ENCODE measurements at places on chromosomes 4 and X.

DNA sequence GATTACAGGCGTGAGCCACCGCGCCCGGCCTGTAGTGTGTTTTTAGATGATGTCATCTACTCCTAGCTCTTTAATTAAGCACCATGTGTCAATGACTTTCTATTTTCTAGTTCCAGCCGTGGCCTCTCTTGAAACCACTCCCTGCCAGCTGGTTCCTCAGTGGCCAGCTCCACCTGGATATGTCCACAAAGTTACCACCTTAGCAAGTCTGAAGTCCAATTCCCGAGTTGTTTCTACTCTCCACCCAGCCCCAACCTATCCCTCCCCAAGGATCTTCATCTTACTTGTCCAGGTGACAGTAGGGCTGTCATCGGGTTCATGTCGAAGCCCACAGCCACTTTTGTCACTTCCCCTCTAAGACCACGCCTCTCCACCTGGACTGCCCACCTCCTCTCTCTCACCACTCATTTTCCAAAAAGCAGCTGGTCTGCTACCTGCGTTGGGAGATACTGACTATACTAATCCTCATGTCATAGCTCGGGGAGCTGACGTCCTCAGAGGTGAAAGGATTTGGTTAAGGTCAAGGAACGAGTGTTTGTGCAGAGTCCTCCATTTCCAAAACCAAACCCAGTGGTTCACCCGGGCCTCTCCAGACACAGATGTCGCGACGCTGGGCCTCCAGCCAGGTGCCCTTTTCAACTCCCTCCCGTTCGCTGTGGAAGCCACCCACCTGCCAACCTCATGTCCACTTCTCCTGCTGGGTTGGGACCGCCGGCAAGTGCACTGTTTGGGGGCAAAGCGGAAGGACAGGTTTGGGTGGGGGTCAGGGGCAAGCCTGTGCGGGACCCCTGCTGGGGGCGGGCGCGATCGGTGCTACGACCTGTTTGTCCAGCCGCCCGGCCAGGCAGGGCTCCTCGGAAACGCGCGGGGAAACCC is 704 bp downstream of the FAM3A start:
- peak; percentile 17 for DNase-seq

- no peak for DNase-seq
Observed at GRCh38 chrX:3263681-3264126, 82.7 kb downstream of the MXRA5 start.

GRCh38 chr4:85398276-85398675 is 76.7 kb upstream of the ARHGAP24 start:
- DNase-seq, result no peak

- no peak for DNase-seq
Observed at GRCh38 chrX:39167791-39168190, 366.5 kb downstream of the MID1IP1 start.

DNA sequence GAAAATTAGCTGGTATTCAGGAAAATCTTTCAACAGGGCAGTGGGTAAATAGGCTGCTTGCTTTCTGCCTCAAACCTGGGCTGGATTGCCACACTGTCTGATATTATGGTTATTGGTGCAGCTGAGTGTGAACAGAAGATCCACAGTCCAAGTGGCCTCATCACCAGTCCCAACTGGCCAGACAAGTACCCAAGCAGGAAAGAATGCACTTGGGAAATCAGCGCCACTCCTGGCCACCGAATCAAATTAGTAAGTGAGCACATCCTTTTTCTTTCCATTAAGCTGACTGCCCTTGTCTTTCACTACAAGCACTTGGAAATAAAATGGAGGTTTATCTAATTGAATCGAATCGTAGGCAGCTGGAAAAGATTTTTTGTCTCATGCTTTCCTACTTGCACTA is 204.7 kb downstream of the TLL1 start:
- DNase-seq, result peak; percentile 44

DNA sequence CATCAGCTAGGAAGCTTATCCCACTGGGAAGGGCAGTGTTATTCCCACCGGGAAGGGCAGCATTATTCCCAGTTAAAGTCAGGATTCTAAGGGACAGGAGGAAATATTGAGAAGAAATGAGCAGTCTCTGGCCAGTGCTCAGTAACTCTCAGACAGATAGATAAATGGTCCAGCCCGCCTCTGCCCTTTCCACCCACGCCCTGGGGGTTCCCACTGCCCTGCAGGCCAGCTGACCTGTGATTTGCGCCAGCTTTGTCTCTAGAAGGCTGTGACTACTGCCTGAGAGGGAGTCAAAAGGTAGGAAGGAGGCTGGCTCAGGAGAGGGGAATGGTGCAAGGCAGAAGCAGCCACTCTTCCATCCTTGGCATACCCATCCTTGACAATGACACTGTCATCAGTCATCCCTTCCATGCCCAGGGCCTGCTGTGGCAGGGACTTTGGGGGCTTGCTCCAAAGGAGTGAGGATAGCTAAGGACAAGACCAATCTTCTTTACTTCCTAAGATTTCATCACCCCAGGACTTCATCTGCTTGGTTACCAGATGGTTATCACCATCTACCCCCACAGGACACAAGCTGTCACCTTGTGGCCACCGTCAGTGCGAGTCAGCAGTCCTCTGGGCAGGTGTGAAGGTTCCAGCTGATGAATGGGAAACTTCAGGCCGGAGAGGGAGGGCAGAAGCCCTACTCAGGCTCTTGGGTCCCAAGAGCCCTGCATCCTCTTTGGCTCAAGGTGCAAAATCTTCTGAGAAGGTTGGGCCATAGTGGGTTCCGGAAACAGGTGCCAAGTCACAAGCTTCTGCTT is 49.5 kb downstream of the SEPSECS start:
- no peak for DNase-seq

DNA sequence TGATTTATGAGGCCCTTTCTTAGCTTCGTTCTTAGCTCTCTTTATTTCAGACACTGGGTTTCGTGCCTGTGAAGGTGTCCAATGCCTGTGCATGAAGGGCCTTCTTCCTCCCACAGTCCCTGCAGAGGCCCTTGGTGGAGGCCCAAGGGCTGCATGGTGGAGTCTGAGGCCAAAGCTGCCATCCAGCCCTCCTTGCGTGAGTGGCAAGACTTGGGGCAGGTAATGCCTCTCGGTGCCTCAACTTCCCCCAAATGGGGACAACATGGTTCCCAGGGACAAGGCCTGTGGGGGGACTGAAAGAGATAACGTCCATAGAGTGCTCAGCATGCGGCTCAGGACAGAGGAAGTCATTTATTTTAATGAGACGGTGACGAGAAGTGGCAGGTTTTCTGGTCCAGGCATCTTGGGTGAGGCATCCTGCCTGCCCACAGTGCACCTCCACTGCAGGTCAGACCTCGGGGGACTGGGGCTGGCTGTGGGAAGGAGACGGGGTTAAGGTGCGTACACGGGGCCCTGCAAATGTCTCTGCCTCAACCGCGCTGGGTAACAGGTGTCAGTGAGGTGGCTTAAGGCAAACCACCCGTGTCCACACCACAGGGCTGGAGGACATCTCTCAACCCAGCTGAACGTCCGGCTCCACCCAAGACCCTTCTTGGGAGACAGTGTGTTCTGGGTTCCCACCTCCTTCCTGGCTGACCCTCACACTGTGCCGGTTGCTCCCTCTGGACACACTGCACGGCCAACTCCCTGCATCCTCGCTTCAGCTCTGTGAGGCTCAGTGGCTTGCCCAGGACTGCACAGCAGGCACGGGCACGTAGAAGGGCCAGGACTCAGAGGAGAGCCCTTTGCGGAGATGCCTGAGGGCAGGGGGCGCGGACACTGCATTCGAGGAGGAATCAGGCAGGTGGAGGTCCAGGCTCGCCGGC is 50.5 kb downstream of the PSAPL1 start:
- DNase-seq, result no peak

- no peak for DNase-seq
Observed at GRCh38 chrX:118423558-118423957, 72.1 kb upstream of the DOCK11 start.

- DNase-seq, result no peak
Observed at GRCh38 chr4:56104188-56104587, 155.4 kb downstream of the CEP135 start.

DNA sequence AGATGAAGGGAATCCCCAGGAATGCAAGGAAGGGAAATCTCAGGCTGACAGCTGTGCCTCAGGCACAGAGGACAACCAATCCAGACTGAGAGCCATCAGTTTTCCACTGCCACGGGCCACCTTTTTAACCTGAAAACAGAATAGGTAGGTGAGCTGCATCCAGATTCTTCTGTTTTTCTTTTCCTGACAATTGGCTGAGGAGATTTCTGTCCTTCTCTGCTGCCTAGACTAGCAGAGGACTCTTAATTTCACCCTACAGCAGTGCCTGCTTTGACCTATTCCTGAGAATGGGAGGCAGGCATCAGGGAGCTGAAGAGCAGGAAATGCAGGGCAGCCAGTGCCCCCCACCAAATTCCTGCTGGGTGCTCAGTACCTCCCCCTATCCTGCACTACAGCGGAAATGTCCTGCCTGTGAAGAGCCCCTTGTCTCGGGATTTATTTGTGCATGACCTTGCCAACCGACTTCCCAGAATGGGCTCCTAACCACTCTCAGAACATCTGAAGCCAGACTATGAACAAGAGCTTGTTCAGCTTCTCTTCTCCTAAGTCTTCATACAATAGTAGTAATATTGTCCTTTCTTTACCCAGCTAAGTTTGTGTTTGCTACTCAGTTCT is 65.1 kb downstream of the CASK start:
- no peak for DNase-seq

DNA sequence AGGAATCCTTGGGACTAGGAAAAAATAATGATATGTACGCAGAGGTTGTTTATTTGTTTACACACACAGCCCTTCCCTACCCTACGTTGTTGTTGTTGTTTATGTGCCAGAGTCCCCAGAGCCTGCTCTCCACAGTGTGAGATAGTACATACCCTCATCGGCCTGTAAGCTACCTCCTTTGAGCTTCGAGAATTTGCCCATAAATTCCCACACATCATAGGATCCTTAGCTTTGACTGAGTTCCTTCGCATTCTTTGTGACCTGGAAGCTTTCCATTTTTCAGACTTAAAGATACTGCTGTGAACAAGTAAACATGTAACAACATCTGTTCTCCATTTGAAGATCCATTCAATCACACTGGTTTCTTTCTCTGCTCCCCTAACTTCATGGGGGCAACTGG is 114.5 kb downstream of the IRF2 start:
- DNase-seq, result no peak

DNA sequence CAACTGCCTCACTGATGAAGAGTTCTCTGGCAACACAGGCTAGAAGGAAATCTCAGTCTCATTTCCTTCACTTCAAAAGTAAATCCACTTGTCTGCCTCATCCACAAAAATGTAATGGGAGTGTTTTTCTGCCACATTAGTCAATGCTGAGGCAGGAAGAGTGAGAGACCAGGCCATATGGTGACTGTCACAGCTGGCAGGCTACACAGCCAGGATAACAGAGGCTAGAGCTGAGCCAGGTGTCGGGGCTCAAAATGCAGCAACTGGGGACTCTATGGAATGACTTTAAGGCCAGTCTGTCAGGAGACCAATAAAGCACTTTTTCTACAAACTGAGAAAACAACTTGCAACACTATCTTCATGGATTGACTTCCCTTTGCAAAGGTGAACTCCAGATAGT is 204.2 kb downstream of the GPC3 start:
- DNase-seq, result no peak

GRCh38 chr4:169774466-169775445 is 17.0 kb upstream of the HPF1 start:
- no peak for DNase-seq

- DNase-seq, result peak; percentile 53
Observed at GRCh38 chr4:137956256-137956655, 285.9 kb downstream of the SLC7A11 start.

DNA sequence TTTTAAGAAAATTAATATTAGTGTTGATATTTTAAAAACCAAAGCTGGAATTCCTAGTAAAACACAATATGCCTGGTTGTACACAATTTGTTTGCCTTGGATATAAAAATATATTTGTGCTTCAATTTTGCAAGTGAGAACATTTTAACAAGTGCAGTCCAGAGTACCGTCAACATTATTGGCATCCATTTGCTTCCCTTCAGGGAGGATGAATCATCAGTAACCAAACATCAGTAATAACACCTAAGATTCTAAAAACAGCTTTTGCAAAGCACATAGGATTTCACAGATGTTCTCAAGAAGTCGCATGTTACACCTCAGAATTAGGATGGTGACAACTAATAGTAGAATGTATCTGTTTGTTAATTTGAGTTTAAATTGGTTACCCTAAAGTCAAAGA is 262.6 kb upstream of the BMP3 start:
- peak; percentile 66 for DNase-seq

GRCh38 chrX:136851526-136851925 is 29.0 kb downstream of the RBMX start:
- no peak for DNase-seq

GRCh38 chr4:146478009-146478408 is 43.7 kb downstream of the SLC10A7 start:
- no peak for DNase-seq

DNA sequence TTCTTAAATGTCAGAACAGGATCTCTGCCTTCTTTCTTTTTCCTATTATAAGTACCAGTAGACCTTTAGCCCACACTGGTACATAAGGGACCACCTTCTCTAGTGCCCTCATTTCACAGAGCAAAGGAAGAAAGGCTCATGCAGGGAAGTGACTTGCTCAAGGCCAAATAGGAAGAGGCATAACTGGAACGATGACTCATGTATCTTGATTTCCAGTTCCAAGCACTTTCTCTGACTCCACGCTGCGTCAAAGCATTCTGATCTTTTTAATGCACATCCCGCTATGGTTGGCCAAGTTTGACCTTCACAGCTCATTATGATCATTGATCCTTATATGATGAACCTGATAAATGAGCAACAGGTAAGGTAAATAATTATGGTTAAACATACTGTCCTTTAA is 542.0 kb downstream of the GBA3 start:
- peak; percentile 33 for DNase-seq

GRCh38 chr4:171718069-171718468 is 95.1 kb upstream of the GALNTL6 start:
- no peak for DNase-seq

- DNase-seq, result no peak
Observed at GRCh38 chr4:182231496-182231895, 11.7 kb upstream of the TENM3 start.

GRCh38 chr4:184274286-184274951 is 56.7 kb upstream of the ENPP6 start:
- DNase-seq, result peak; percentile 12

DNA sequence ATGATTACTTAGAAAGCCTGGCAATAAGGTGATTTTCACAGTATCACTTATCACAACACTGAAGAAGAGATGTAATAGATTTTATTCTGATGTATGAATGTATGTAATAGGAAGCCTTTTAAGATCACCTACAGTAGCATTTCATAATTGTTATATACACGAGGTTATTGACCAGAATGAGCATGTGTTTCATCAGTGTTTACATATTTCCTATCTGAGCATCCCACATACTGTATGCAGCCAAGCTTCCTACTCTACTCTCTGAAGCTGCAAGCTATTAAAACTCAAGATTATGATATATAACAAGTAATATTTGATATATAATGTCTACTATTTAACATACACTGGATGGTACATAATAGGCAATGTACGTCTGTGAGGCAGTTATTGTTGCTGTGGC is 190.9 kb upstream of the S100G start:
- no peak for DNase-seq

- no peak for DNase-seq
Observed at GRCh38 chr4:186912606-186913005, 188.9 kb upstream of the FAT1 start.

- DNase-seq, result peak; percentile 92
Observed at GRCh38 chrX:107935200-107935599, 47.0 kb downstream of the TEX13B start.

- no peak for DNase-seq
Observed at GRCh38 chr4:72391281-72391680, 177.7 kb downstream of the ADAMTS3 start.
